ENCODE measurements at places on chromosomes 12 and 14. TPM values are rescaled to one million over a fixed set of nuclear protein-coding genes. Genes with fewer than 3 reads are reported as not detected.

Gene CCDC196
- not detected for total RNA-seq

Gene HOXC9
- total RNA-seq, result 7.4 TPM

Gene BAG5
- 28.3 TPM for total RNA-seq

Gene SMIM41
- 0.43 TPM for total RNA-seq

Gene RPGRIP1
- total RNA-seq, result not detected

Gene HOXC12
- under 0.01 TPM for total RNA-seq

Gene KRT4
- not detected for total RNA-seq

Gene KRT1
- total RNA-seq, result not detected

Gene TRIM9
- total RNA-seq, result 0.64 TPM

Gene LMO3
- total RNA-seq, result 0.43 TPM

Gene CLBA1
- 5.8 TPM for total RNA-seq

Gene GUCY2C
- total RNA-seq, result not detected

Gene DEGS2
- not detected for total RNA-seq

Gene OR4K15
- total RNA-seq, result not detected

Gene CNTN1
- 2.6 TPM for total RNA-seq

Gene KRT73
- total RNA-seq, result not detected

All from fibroblast of villous mesenchyme (primary cell).